ENCODE measurements at places on chromosomes 12 and 14. TPM values are rescaled to one million over a fixed set of nuclear protein-coding genes. Genes with fewer than 3 reads are reported as not detected.

- H3K4me3 ChIP-seq: no peak overlapping the region
- H3K4me1 ChIP-seq: peaks cover 28% of the 10 kb centered on the region
- DNase-seq: peak; percentile 75
Observed at GRCh38 chr14:103519837-103520212, 2.8 kb downstream of the CKB start.

GRCh38 chr12:104935886-104936285 lies 22.2 kb downstream of the SLC41A2 start:
- H3K4me3 ChIP-seq: no peak overlapping the region
- DNase-seq: no peak
- H3K4me1 ChIP-seq: no peaks in the 10 kb centered on the region
- no peaks in the 10 kb centered on the region for H3K27me3 ChIP-seq
- H3K27ac ChIP-seq: no peak overlapping the region
- H3K36me3 ChIP-seq: no peaks in the 10 kb centered on the region

- H3K36me3 ChIP-seq: peaks cover 23% of the 10 kb centered on the region
- H3K27ac ChIP-seq: peak overlapping the region; percentile 67
- H3K27me3 ChIP-seq: no peaks in the 10 kb centered on the region
- no peaks in the 10 kb centered on the region for H3K4me1 ChIP-seq
- no peak for DNase-seq
- no peak overlapping the region for H3K4me3 ChIP-seq
Observed at GRCh38 chr14:103348154-103348553, 14.1 kb downstream of the EIF5 start.

DNA sequence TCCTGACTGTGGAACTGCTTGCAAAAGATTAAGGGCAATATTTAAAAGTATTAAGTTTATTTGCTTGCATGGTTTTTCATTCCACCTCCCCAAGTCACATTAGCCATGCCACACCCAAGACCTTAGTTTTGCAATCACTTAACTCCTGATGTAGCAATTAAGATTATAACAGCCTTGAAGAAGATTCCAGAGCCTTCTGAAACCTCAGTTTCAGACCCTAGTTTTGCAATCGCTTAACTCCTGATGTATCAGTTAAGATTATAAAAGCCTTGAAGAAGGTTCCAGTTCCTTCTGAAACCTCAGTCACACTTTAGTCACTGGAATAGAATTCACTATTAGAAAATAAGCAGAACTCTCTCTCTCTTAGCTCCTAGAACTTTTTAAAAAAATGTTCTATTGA lies 42.7 kb upstream of the DCN start:
- H3K36me3 ChIP-seq: no peaks in the 10 kb centered on the region
- H3K4me1 ChIP-seq: no peaks in the 10 kb centered on the region
- no peak for DNase-seq

Gene GDF3
- total RNA-seq: 1.7 TPM

Gene NTF3
- 0.72 TPM for total RNA-seq

Gene ERGIC2
- 47.5 TPM for total RNA-seq
